ENCODE measurements at places on chromosomes 3 and 15. TPM values are rescaled to one million over a fixed set of nuclear protein-coding genes. Genes with fewer than 3 reads are reported as not detected.

DNA sequence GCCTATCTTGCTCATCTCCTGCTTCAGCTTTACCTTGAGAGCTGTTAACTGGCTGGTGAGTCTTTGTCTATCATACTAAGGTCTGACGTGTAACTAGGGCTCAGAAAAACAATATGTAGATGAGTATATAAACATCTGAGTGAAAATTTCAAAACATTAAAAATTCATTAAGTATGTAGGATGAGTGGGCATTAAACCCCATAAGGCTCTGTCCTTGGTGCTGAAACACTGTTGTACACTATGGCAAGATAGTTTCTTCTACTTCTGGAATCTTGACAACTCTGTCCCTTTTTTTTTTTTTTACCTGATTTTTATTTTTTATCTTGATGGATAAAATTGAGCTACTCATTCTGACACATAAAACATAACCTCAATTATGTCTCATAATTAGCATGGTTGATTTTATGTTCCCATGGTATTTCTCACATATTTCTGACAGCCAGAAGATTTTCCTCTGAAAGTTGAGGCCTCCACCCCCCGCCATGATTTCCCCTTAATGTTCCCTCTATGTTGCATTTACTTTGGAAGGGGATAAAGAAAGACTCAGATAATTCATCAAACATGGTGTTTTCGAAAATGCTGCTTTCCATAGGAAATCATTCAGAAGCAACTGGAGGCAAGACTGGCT, 54.3 kb downstream of the DGKG start:
- peaks cover 3% of the 10 kb centered on the region for H3K27me3 ChIP-seq
- H3K4me3 ChIP-seq = no peak overlapping the region
- no peaks in the 10 kb centered on the region for H3K36me3 ChIP-seq
- no peak overlapping the region for H3K27ac ChIP-seq

Gene NMNAT3
- total RNA-seq = 0.94 TPM

Gene GABPB1
- total RNA-seq = 30.0 TPM

Gene ABCC5
- 19.0 TPM for total RNA-seq

DNA sequence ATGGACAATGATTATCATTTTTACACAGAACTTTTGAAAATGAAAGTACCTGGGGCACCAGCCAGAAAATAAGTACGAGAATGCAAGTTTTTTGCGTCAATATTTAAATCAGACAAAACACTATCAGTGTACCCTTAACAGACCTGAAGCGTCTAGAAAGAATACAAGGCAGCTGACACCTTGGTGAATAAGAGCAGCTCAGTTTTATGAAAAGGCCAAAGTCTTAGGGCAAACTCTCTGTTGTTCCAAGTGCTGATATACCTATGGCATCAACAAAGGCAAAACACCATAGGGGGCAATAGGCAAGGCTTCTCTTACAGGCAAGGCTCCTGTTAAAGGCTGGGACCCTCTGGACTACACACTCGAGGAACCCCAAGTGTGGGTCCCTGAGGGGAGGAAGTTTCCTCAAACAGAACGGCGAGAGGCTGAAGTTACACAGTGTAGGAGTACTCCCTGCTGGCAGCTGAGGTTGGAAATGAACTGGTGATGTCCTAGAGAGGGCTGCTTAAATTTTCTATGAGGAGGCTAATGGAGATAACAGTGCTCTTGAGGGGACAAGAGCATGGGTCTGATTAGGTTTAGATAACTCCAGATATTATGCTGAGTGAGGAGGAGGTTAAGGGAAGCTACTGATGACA, 291.0 kb downstream of the TIGIT start:
- no peak for DNase-seq
- H3K36me3 ChIP-seq = no peaks in the 10 kb centered on the region
- H3K4me3 ChIP-seq = no peak overlapping the region
- H3K27ac ChIP-seq = no peak overlapping the region
- H3K4me1 ChIP-seq = peaks cover 9% of the 10 kb centered on the region

GRCh38 chr15:34665498-34666116, 82.2 kb upstream of the GOLGA8B start:
- H3K36me3 ChIP-seq = no peaks in the 10 kb centered on the region
- H3K4me1 ChIP-seq = no peaks in the 10 kb centered on the region
- H3K27ac ChIP-seq = no peak overlapping the region
- H3K4me3 ChIP-seq = no peak overlapping the region
- DNase-seq = no peak

DNA sequence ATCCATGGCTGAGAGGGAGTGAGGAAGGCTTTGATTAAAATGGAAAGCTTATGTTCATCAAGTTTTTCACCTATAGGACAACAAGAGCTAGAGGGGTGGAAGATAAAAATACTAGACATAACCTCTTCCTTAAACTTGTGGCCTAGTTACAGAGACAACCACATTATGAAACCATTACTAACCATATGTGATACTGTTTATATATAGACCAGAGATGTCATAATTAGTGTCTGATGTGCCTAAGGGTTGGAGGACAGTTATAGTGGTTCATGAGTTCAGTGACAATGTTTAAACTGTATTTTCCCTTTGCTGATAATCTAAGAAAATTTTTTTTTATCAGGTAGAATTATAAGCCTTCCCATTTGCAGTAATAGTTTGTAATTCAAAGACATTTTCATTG, 23.7 kb downstream of the PHLDB2 start:
- H3K36me3 ChIP-seq = no peaks in the 10 kb centered on the region
- H3K4me1 ChIP-seq = no peaks in the 10 kb centered on the region
- no peak overlapping the region for H3K4me3 ChIP-seq
- no peak overlapping the region for H3K27ac ChIP-seq

DNA sequence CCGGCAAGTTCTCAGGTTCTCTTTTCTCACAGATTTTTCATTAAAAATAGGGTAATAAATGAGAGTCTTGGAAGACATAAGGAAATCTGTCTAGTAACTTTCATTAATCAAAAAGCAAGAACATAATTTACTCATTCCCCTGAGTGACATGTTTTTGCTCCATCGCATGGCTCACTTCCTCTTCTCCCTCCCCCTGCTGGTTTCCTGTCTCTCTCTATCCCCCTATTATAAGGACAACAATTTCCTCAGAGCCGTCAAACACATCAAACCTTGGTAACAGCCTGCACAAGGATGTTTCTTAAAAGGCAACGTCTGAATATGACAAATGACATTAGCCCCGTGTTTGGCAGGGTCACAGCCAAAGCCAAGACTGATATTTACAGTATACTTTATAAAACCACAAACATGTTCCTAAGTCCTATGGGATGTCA, 1149.6 kb downstream of the IGSF11 start:
- H3K4me1 ChIP-seq = no peaks in the 10 kb centered on the region
- no peak overlapping the region for H3K27ac ChIP-seq
- H3K27me3 ChIP-seq = no peaks in the 10 kb centered on the region
- H3K36me3 ChIP-seq = no peaks in the 10 kb centered on the region
- no peak for DNase-seq

Gene RUVBL1
- 58.3 TPM for total RNA-seq

Gene CDHR4
- total RNA-seq = 0.08 TPM

Gene CLCN2
- total RNA-seq = 3.0 TPM

GRCh38 chr3:127677541-127678314, 5.0 kb downstream of the ABTB1 start:
- H3K27me3 ChIP-seq = no peaks in the 10 kb centered on the region
- H3K36me3 ChIP-seq = peaks cover 2% of the 10 kb centered on the region
- no peak overlapping the region for H3K4me3 ChIP-seq
- H3K4me1 ChIP-seq = peaks cover 12% of the 10 kb centered on the region
- H3K27ac ChIP-seq = no peak overlapping the region

Gene ATP8B4
- 6.8 TPM for total RNA-seq
